ENCODE measurements at places on chromosomes 1 and 21.
A peak's percentile ranks its signal among the peaks of the same experiment; 100 is the strongest.

DNA sequence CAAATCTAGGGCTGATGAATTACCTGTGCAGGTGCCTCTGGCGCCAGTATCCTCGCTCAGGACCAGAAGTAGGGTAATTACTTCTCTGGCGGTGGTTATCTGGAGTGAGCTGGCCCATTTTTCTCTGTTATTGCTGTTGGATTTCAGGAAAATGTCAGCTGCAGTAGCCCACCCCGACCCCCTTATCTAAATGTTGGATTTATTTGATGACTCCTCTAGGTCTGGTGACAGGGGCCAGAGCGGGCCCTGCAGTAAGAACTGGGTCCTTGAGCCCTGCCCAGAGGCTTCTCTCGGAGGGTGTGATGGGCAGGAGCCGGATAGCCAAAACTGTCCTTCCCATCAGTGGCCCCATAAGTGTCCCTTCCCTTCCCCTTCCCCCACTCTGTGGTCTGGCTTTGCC lies 384.3 kb downstream of the PTPRU start:
- DNase-seq: no peak

- DNase-seq: no peak
These were observed 107.5 kb downstream of the CHRM3 start for GRCh38 chr1:239493811-239494414.

DNA sequence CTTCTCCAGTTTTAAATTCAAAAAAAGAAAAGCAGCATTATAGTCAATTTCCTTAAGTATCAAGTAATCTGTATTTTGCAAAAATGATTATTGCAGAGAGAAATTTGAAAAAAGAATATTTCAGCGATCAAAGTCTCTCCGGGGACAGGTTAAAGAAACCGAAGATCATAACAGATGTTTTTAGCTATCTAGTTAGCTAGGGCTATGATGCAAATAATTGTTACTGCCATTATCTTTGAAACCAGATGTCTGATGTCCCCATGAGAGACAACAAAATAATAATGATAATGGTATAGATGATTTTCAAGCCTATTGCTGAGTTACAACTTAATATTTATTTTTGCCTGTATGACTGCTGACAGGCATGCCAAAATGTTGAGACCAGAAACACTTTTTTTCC lies 1326.0 kb downstream of the PLA2G4A start:
- DNase-seq: no peak

GRCh38 chr1:24890887-24891286 lies 39.2 kb downstream of the RUNX3 start:
- no peak for DNase-seq

GRCh38 chr1:216462066-216462775 lies 39.0 kb upstream of the USH2A start:
- DNase-seq: no peak

DNA sequence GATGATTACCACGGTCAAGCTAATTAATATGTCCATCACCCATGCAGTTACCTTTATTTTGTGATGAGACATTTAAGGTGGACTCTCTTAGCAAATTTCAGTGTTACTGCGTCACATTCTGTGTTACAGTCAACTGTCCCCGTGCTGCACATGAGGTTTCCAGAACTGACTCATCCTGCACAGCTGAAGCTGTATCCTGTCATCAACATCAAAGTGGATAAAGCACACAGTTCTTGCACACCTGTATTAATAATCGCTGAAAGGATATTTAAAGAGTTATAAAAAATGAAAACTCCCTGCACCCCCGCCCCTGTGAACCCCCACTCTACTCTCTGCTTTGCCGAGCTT lies 3.4 kb upstream of the KRTAP10-5 start:
- peak; percentile 43 for DNase-seq

- peak; percentile 90 for DNase-seq
These were observed at the start of gene TMEM50A for GRCh38 chr1:25338188-25338981. TMEM50A (plus strand) TSS chr1:25338334; CDS start chr1:25340487, 2,153 bp downstream.

- no peak for DNase-seq
These were observed 230.7 kb downstream of the TGFB2 start for GRCh38 chr1:218575856-218576255.

- no peak for DNase-seq
These were observed 6.9 kb upstream of the DNAH14 start for GRCh38 chr1:224922404-224923164.

GRCh38 chr21:21188513-21189195 lies 190.4 kb downstream of the NCAM2 start:
- DNase-seq: no peak

- no peak for DNase-seq
These were observed 137.4 kb upstream of the VAMP3 start for GRCh38 chr1:7633506-7634245.

GRCh38 chr1:207172885-207173284 lies 68.9 kb downstream of the C4BPA start:
- no peak for DNase-seq

DNA sequence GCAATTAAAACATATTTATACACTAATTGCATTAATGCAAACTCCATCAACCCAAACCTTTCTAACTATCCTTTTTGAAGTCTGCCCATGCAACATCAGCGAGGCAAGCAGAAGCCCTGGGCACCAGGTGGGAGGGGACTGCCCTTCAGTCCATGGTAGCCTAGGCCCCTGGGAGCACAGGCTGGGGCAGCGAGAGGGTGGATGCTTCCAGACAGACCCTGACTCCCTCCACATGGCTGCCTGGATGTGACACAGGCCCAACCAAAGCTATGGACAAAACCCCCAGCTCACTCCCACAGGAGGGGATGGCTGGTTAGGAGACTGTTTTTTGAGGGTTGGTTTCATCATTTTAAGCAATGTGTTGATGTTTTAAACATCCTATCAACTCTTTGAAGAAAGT lies 17.8 kb upstream of the LRRC47 start:
- no peak for DNase-seq

DNA sequence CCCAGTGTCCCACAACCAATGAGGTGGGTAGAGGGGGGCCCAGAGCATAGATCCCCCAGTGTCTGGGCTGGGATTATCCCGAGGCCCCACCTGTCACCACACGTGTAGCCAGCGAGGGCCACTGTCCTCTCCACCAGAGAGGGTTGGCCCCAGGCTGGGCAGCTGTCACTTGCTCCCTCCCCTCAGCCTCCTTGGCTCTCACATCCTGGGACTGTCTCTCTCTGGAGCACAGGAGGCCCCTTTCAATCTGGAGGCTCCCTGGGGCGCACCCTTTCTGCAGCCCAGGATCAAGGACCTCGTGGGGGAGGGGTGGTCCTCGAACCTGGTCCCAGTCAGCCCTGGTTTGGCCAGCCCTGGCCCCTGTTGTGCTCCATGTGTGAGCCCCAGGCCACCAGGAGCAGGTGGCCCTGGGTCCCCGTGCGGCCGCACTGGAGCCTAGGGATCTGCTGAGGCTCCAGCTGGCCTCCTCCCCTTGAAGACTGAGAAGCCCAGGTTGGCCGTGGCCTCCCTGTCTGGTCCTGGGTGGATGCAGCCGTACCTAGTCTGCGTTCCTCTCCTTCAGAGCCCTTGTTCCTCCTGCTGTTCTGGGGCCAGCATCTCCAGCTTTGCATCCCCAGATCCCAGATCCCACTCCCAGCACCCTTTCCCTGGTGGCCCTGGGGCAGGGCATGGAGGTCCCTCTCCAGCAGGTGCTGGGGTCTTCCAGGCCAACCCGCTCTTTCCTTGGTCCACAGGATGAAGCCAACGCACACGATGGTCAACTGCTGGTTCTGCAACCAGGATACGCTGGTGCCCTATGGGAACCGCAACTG lies 6.7 kb downstream of the TMEM201 start:
- no peak for DNase-seq

GRCh38 chr1:44270686-44271628 lies 57.7 kb downstream of the DMAP1 start:
- DNase-seq: no peak

- DNase-seq: no peak
These were observed 355.1 kb downstream of the USP25 start for GRCh38 chr21:16084776-16085364.

- DNase-seq: no peak
These were observed 21.0 kb downstream of the MMEL1 start for GRCh38 chr1:2611621-2612437.

DNA sequence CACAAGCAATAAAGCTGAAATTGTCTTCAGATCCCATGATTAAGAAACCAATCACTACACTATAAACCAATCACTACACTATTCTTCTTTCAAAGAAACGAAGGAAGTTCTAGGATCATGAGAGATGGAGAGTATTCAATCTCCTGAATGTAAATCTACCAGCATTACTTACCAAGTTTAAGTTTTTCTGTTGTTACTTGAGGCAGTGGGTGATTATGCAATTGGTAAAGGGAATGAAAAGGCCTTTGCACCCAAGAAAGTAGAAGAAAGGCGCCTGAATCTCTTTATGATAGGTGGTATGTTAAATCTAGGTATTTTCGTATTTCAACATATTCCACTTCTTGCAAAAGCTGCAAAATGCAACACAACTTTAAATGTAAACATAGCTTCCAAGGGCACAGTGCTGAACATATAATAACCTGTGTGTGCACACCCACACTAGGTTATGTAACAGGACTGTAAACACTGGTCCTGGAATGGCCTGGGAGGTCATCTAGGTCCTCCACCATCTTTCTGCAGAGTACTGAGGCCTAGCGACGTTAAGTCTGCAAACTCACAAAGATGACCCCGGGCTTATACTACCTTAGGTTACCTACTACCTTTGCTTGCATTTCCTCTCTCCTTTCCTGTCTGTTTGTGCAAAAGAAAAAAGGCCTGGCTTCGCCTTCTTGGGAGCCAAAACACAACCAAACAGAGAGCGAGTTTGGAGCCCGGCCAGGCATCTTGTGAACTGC lies 1.1 kb upstream of the UAP1 start:
- no peak for DNase-seq

DNA sequence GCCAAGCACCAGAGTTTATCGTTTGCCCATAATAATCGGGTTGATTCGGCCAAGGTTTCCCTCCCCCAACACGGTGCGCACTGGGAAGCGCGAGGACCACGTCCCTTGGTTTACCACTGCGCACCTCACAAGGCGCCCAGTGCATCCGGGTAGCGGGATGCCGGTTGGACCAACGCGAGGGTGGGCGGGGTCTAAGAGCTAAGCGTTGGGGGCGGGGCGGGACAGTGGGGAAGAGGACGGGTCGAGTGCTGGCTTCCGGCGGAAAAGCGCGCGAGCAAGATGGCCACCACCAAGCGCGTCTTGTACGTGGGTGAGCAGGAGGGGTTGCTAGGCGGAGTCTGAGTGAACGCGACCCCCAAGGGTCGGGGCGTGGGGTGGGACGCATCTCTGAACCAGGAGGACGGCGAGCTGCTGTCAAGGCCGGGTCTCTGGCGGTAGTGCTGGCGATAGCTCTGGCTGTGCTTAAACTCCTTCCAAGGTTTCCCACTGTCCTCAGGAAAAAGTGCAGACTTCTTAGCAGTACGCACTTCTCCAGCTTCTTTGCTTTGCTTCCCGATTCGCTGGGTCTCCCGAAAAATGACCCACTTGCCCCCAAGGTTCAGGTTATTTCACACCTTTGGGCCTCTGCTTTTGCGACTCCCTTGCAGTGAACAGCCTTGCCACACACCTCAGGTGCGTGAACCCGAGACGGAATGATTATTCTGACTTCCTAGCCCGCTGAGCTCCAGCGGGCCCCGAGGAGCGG lies at the start of gene PPIE:
PPIE (plus strand) TSS at position 261 of the 745 bp plus-strand sequence; CDS start at position 280, 19 bp downstream.
- DNase-seq: peak; percentile 97

GRCh38 chr1:76129731-76130130 lies 55.2 kb downstream of the ST6GALNAC3 start:
- DNase-seq: no peak

GRCh38 chr1:119829625-119830024 lies 18.4 kb upstream of the REG4 start:
- no peak for DNase-seq

- no peak for DNase-seq
These were observed 10.8 kb downstream of the OSBPL9 start for GRCh38 chr1:51627672-51628071.

- DNase-seq: no peak
These were observed 24.9 kb downstream of the CSMD2 start for GRCh38 chr1:34140011-34140676.

- DNase-seq: no peak
These were observed 423.9 kb upstream of the ADGRL4 start for GRCh38 chr1:79430437-79430836.

- DNase-seq: peak; percentile 29
These were observed 57.5 kb downstream of the BCL9 start for GRCh38 chr1:147598621-147599361.

- DNase-seq: no peak
These were observed 33.8 kb downstream of the PCNX2 start for GRCh38 chr1:233261695-233262094.

DNA sequence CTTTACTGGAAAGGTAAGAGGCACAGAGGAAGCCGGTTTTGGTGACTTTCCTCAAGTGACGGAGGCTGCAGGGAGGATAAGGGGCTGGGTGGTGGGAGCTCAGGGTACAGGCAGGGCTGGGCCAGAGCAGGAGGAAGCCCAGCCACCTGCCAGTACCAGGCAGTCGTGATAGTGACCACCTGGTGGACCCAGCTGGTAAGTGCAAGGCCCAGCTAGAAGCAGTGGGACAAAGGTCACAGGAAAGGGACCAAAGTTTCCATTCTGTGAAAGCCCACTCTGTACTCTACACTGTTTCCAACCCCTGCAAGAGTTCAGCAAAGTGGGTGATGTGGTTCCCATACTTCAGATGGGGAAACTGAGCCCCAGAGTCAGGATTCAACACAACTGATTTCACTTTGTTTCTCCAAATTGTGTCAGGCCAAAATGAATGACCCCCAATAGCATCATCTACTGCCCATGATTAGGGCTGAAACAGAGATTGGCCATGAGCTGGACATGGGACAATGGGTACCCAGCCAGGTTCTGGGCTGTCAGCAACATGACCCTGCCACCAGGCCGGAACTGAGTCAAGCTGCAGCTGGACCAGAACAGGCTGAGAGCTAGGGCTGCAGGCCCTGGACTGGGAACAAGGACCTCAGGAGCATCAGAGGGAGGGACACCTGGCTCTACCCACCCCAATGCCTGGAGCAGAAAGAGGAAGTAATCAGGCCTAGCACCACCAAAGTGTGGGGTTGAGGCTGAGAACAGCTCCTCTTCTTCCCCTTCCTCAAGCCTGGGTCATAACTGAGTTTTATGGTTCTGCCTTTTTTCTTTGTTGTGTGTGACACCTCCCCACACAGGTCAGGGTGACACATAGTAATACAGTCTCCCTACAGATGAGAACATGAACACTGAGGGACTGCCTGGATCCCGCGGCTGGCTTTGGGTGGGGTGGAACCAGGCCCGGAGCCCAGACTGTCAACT lies 50.2 kb downstream of the KCNN3 start:
- DNase-seq: peak; percentile 15
